ENCODE measurements at places on chromosomes 4 and X.

DNA sequence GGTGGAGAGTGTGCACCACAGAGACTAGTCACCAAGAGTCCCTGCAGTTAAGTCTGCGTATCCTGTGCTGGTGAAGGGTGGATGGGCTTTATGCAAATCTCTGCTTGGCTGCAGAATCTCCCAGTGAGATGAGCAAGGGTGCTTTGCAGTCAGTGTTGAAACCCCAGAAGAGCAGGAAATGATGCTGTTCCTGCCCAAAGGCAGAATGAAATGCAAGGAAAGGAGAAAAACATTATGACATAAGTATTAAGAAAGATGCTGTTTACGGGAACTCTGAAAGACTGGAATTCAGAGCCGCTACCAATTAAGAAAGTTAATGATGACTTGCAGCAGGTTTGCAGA lies 25.4 kb upstream of the ACSL1 start:
- DNase-seq = peak; percentile 95

GRCh38 chrX:18415386-18415785 lies 10.0 kb upstream of the CDKL5 start:
- no peak for DNase-seq

GRCh38 chrX:115226929-115227328 lies 7.0 kb downstream of the LRCH2 start:
- DNase-seq = no peak

DNA sequence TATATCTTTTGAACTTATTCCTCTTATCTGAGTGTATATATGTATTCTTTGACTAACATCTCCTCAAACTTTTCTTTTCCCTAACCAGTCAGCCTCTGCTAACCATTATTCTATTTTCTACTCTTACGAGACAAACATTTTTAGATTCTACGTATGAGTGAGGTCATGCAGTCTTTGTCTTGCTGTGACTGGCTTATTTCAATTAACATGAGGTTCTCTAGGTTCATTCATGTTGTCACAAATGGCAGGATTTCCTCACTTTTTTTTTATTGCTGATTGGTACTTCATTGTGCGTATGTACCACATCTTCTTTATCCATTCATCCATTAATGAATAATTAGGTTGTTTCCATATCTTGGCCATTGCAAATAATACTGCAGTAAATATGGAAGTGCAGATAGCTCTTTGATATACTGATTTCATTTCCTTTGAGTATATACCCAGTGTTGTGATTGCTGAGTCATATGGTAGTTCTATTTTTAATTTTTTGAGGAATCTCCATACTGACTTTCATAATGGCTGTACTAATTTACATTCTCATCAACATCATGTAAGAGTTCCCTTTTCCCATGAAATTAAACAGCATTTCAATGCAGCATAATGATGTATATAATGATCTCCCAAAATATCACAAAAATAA lies 80.1 kb downstream of the HS3ST1 start:
- peak; percentile 29 for DNase-seq

DNA sequence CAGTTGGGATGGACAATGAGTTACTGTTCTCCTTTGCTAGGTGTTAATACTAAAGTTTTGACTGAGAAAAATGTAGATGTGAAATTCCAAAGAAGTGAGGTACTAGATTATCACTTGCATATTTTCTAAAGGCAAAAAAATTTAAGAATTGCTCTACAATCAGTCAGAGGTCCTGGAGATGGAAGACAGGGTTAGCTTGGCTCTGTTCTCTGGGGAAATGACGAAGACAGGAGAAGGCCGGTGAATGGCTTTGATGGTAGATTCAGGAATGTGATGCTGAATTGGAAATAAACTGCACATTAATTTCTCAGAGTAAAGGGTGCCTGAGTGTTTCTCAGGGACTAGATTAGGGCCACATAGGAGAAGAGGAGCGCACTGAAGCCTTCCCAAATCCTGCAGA lies 214.0 kb upstream of the LEF1 start:
- DNase-seq = no peak
